Activated naive CD8-positive, alpha-beta T cell treated with anti-CD3 and anti-CD28 coated beads, Interleukin-2, amount 50 U/mL, for 16 hours (primary cell): ENCODE measurements at places on chromosomes 5 and 9.

DNA sequence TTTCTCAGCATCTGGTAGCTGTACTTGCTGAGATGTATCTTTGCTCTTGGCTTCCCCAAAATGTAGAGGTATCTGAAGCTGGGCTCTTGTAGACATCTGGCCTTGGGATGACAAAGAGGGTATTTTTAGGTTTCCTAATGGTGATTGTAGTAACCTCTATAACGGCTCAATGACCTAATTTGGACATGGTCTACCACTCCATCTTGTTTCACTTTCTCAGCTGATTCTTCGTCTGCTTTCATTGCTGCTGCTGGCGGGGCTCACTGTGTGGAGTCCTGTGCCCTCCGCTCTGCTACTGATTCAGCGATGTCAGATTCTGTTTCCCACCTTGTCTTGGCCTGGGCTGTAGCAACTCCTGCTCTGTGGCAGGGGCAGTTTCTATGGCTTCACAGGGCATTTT is 12.7 kb upstream of the MARCHF11 start:
- DNase-seq: no peak

GRCh38 chr9:104984542-104984941 is 56.6 kb upstream of the ABCA1 start:
- DNase-seq: no peak

- no peak for DNase-seq
Measured at GRCh38 chr9:68437785-68438184, 81.4 kb downstream of the PGM5 start.

DNA sequence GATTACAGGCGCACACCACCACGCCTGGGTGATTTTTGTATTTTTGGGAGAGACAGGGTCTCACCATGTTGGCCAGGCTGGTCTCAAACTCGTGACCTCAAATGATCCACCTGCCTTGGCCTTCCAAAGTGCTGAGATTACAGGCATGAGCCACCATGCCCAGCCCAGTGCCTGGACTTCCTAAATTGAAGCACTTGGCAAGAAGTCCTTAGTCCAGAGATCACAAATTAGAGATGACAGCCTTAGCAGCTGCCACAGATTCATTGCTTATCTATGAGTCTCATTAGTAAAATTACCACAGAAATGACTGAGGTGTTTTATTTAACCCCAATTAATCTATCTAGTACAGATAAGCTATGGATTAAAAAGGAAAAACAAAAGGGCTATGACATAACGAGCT is 19.2 kb downstream of the EFCAB9 start:
- DNase-seq: no peak

GRCh38 chr5:109880907-109881685 is 191.4 kb downstream of the MAN2A1 start:
- DNase-seq: no peak

DNA sequence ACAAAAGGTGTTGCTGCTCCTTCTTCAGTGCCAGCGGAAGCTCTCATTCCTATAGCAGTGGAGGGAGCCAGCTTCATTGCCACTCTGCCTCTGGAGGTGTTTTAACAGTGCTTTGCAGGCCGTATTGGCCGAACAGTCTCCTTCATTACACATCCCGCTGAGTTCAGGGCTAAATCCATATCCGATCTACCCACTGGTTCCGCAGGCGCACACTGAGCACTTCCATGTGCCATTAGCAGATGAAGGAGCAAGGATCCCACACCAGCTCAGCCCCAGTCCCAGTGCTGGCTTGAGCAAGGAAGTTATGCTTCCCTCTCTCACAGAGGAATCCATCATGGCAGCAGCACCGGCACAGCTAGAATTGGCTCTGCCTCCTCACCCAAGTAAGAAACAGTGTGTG is 121.2 kb upstream of the IRX2 start:
- no peak for DNase-seq
